Esophagus squamous epithelium (tissue), 5 donors: ENCODE measurements at places on chromosomes 3 and 15.
A peak's percentile ranks its signal among the peaks of the same experiment; 100 is the strongest.

- no peaks in the 10 kb centered on the region for H3K27me3 ChIP-seq
- DNase-seq = no peak
- no peaks in the 10 kb centered on the region for H3K36me3 ChIP-seq
- no peak overlapping the region for H3K4me3 ChIP-seq
Measured at GRCh38 chr3:123070510-123070909, 3.7 kb downstream of the PDIA5 start.

- no peak overlapping the region for H3K4me3 ChIP-seq
- no peak for DNase-seq
- no peaks in the 10 kb centered on the region for H3K27me3 ChIP-seq
- no peaks in the 10 kb centered on the region for H3K36me3 ChIP-seq
- H3K27ac ChIP-seq = no peak overlapping the region
Measured at GRCh38 chr3:183331498-183331897, 78.4 kb downstream of the B3GNT5 start.

DNA sequence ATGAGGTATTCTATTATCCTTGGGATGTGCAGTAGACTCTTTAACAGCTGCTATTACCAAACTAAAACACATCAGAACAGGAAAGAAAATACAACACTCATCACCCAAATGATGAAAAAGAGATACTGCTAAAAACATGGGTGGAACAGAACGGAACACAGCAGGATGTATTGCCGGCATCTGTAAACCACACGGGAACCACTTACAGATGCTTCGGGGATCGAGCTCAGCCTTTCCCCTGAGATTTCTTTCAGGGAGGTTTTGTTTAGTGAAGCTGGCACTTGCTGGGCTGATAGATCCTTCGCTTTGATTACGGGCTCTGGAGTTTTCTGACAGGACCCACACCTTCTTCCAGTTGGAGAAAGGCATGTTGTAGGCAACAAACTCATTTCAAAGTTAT, 182.3 kb upstream of the FAM3D start:
- H3K36me3 ChIP-seq = no peaks in the 10 kb centered on the region
- no peaks in the 10 kb centered on the region for H3K4me1 ChIP-seq
- H3K4me3 ChIP-seq = no peak overlapping the region
- no peak overlapping the region for H3K27ac ChIP-seq

DNA sequence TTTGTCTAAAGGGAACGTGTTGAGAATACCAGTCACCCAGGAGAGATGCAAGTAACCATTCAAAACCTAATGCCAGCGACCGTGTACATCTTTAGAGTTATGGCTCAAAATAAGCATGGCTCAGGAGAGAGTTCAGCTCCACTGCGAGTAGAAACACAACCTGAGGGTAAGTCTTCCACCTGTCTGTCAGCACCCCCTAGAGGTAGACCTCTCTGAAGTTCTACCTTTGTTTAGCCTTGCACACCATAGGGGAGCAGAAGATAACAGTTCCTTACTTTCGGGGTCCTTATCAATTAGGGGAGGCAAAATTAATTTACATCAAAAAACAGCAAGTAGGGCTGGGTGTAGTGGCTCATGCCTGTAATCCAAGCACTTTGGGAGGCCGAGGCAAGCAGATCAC, 124.4 kb downstream of the HCN4 start:
- H3K27me3 ChIP-seq = no peaks in the 10 kb centered on the region
- no peak overlapping the region for H3K27ac ChIP-seq
- no peak overlapping the region for H3K4me3 ChIP-seq
- DNase-seq = no peak
- H3K4me1 ChIP-seq = no peaks in the 10 kb centered on the region
- H3K36me3 ChIP-seq = no peaks in the 10 kb centered on the region

- no peaks in the 10 kb centered on the region for H3K27me3 ChIP-seq
- H3K4me1 ChIP-seq = peaks cover 59% of the 10 kb centered on the region
- peak overlapping the region; percentile 94 for H3K27ac ChIP-seq
Measured at GRCh38 chr3:48270306-48270705, 29.4 kb downstream of the ZNF589 start.

DNA sequence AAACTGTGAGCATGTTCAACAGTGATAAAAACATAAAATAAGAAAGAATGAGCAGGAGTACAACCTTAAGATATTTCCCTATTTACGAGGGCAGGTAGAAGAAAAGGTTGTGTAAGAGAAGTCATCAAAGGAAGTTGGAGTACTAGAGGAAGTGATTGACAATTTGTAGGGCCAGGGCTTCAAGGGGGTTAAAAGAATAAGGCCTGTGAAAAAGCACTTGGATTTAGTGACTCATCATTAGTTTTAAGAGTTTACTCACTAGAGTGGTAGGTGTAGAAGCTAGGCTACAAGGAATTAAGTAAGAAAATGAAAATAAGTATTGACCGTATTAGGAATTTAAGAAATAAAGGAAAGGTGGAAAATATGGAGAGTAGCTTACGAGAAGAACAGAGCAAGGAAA, 23.6 kb downstream of the KCNMB3 start:
- peaks cover 3% of the 10 kb centered on the region for H3K36me3 ChIP-seq
- H3K4me1 ChIP-seq = no peaks in the 10 kb centered on the region
- no peak for DNase-seq
- H3K27me3 ChIP-seq = no peaks in the 10 kb centered on the region
- H3K4me3 ChIP-seq = no peak overlapping the region

- peaks cover 6% of the 10 kb centered on the region for H3K27me3 ChIP-seq
- no peak for DNase-seq
- no peak overlapping the region for H3K27ac ChIP-seq
- H3K36me3 ChIP-seq = no peaks in the 10 kb centered on the region
Measured at GRCh38 chr3:195764961-195765706, 44.4 kb downstream of the MUC20 start.

GRCh38 chr3:178480274-178480673, 56.0 kb upstream of the KCNMB2 start:
- no peak for DNase-seq
- H3K4me3 ChIP-seq = no peak overlapping the region
- H3K27me3 ChIP-seq = no peaks in the 10 kb centered on the region
- H3K36me3 ChIP-seq = no peaks in the 10 kb centered on the region

GRCh38 chr15:64151727-64152506, at the start of gene SNX22:
TSS of gene SNX22 (plus strand) at chr15:64151731. CDS start at chr15:64151776, 45 bp downstream.
- H3K36me3 ChIP-seq = peaks cover 30% of the 10 kb centered on the region
- DNase-seq = no peak
- H3K4me1 ChIP-seq = peaks cover 27% of the 10 kb centered on the region
- H3K27ac ChIP-seq = no peak within 1 kb of the TSS
- H3K27me3 ChIP-seq = no peaks in the 10 kb centered on the region

GRCh38 chr3:26202169-26202568, 412.3 kb downstream of the OXSM start:
- H3K36me3 ChIP-seq = no peaks in the 10 kb centered on the region
- H3K27me3 ChIP-seq = no peaks in the 10 kb centered on the region
- DNase-seq = no peak
- no peaks in the 10 kb centered on the region for H3K4me1 ChIP-seq
- no peak overlapping the region for H3K27ac ChIP-seq
- no peak overlapping the region for H3K4me3 ChIP-seq

- peaks cover 25% of the 10 kb centered on the region for H3K4me1 ChIP-seq
- no peaks in the 10 kb centered on the region for H3K27me3 ChIP-seq
- H3K36me3 ChIP-seq = no peaks in the 10 kb centered on the region
- no peak overlapping the region for H3K4me3 ChIP-seq
- H3K27ac ChIP-seq = peak overlapping the region; percentile 87
Measured at GRCh38 chr3:187811585-187812250, 66.5 kb upstream of the BCL6 start.

GRCh38 chr3:101069901-101070798, 76.9 kb upstream of the ABI3BP start:
- H3K4me3 ChIP-seq = no peak overlapping the region
- H3K27me3 ChIP-seq = no peaks in the 10 kb centered on the region
- H3K27ac ChIP-seq = no peak overlapping the region
- no peak for DNase-seq

DNA sequence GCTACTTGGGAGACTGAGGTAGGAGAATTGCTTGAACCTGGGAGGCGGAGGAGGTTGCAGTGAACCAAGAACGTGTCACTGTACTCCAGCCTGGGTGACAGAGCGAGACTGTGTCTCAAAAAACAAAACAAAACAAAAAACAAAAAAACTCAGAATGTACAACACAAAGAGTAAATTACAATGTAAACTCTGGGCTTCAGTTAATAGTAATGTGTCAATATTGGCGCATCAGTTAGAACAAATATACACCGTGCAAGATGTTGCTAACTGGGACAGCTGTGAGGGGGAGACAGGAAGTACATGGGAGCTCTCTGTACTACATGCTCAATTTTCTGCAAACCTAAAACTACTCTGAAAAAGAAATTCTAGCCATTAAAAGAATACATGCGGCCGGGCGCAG, 23.5 kb upstream of the TRPM1 start:
- H3K27ac ChIP-seq = no peak overlapping the region
- H3K27me3 ChIP-seq = peaks cover 13% of the 10 kb centered on the region
- H3K4me3 ChIP-seq = no peak overlapping the region
- no peak for DNase-seq
- no peaks in the 10 kb centered on the region for H3K36me3 ChIP-seq

DNA sequence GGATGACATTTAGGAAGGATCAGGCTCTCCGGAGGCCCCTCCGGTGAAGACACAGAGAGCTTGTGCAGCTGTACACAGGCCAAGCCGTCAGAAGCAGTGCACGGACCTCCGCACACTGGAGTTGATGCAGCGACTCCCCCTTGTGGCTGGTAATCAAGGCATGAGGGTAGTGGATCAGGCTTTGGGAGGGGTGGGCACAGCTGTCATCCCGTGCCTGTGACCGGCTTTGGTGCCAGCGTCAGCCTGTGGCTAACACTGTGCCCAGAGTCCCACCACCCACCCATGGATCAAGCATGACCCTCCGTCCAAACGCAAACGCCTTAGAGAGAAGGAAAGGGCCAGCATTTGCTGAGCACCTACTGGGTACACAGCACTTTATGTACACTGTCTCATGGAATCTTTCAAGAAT, 8.2 kb upstream of the GRIP2 start:
- H3K4me1 ChIP-seq = peaks cover 14% of the 10 kb centered on the region
- no peaks in the 10 kb centered on the region for H3K36me3 ChIP-seq
- no peak overlapping the region for H3K27ac ChIP-seq
- DNase-seq = no peak

DNA sequence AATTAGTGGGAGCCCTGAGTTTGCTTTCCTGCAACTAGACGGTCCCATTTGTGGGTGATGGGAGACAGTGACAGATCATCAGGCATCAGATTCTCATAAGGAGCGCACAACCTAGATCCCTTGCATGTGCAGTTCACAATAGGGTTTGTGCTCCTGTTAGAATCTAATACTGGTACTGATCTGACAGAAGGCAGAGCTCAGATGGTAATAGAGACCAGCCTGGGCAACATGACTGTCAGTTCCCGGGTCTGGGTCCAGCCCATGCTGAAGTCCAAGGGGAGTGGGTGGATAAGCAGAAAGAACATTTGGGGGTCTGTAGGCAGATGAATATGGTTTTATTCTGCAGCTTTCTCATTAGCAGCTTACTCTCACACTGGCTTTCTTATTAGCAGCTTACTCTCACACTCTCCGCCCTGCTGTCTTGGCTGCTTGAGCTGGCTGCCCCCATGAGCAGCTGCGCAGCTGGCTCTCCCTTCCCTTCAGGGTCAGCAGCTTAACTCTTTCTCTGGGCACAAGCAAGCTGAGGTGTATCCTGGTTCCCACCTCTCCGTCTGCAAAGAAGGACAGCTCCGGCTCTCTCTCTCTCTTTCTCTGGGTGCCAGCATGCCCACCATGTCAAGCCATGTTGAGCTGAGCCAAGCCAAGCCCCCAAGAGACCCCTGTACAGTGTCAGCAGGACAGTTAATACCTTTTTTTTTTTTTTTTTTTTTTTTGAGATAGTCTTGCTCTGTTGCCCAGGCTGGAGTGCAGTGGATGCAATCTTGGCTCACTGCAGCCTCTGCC, 46.5 kb downstream of the KLHDC8B start:
- no peaks in the 10 kb centered on the region for H3K36me3 ChIP-seq
- peak overlapping the region; percentile 91 for H3K27ac ChIP-seq
- no peaks in the 10 kb centered on the region for H3K27me3 ChIP-seq
- peaks cover 19% of the 10 kb centered on the region for H3K4me1 ChIP-seq
- H3K4me3 ChIP-seq = no peak overlapping the region

DNA sequence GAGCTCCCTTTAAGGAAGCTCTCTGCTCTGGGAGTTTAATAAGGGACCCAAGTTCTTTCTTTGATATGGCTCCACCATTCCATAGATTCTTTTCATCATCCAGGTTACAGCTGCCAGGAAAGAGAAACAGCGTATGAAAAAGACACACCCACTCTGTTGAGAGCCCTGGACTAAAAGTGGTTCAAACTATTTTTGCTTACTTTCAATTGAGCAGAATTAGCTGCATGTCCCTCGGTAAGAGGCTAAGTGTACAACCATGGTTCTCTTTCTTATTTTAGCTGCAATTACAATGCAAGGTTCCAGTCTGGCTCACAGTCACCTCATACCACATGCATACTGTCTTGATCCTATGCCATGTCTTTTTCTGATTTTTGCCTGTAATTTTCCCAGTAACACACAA, 1288.3 kb downstream of the NSUN3 start:
- no peaks in the 10 kb centered on the region for H3K36me3 ChIP-seq
- no peak overlapping the region for H3K4me3 ChIP-seq
- no peaks in the 10 kb centered on the region for H3K4me1 ChIP-seq

GRCh38 chr15:47586653-47587224, 130.6 kb upstream of the SEMA6D start:
- no peaks in the 10 kb centered on the region for H3K36me3 ChIP-seq
- DNase-seq = no peak
- no peaks in the 10 kb centered on the region for H3K4me1 ChIP-seq
- H3K4me3 ChIP-seq = no peak overlapping the region
- H3K27me3 ChIP-seq = no peaks in the 10 kb centered on the region
- no peak overlapping the region for H3K27ac ChIP-seq

GRCh38 chr3:37457378-37458065, 283.1 kb upstream of the LRRFIP2 start:
- no peak for DNase-seq
- no peak overlapping the region for H3K4me3 ChIP-seq
- peak overlapping the region; percentile 79 for H3K27ac ChIP-seq
- H3K27me3 ChIP-seq = no peaks in the 10 kb centered on the region
- H3K4me1 ChIP-seq = peaks cover 36% of the 10 kb centered on the region

- H3K27ac ChIP-seq = no peak overlapping the region
- no peak overlapping the region for H3K4me3 ChIP-seq
- DNase-seq = no peak
- H3K36me3 ChIP-seq = no peaks in the 10 kb centered on the region
- no peaks in the 10 kb centered on the region for H3K4me1 ChIP-seq
Measured at GRCh38 chr15:52326756-52327155, 31.2 kb upstream of the MYO5C start.

GRCh38 chr3:59408047-59408624, 358.3 kb upstream of the CFAP20DC start:
- H3K27ac ChIP-seq = no peak overlapping the region
- no peaks in the 10 kb centered on the region for H3K4me1 ChIP-seq
- no peak for DNase-seq

- no peaks in the 10 kb centered on the region for H3K4me1 ChIP-seq
- no peak for DNase-seq
- no peaks in the 10 kb centered on the region for H3K36me3 ChIP-seq
- H3K27me3 ChIP-seq = no peaks in the 10 kb centered on the region
- H3K27ac ChIP-seq = no peak overlapping the region
Measured at GRCh38 chr3:109648027-109648426, 310.7 kb upstream of the DPPA4 start.
